ENCODE measurements at places on chromosomes 7 and 10. TPM values are rescaled to one million over a fixed set of nuclear protein-coding genes. Genes with fewer than 3 reads are reported as not detected.
A peak's percentile ranks its signal among the peaks of the same experiment; 100 is the strongest.

The HTR5A gene
- total RNA-seq: not detected

- no peak for DNase-seq
These were observed 993.1 kb downstream of the KCNMA1 start for GRCh38 chr10:76644476-76644875.

DNA sequence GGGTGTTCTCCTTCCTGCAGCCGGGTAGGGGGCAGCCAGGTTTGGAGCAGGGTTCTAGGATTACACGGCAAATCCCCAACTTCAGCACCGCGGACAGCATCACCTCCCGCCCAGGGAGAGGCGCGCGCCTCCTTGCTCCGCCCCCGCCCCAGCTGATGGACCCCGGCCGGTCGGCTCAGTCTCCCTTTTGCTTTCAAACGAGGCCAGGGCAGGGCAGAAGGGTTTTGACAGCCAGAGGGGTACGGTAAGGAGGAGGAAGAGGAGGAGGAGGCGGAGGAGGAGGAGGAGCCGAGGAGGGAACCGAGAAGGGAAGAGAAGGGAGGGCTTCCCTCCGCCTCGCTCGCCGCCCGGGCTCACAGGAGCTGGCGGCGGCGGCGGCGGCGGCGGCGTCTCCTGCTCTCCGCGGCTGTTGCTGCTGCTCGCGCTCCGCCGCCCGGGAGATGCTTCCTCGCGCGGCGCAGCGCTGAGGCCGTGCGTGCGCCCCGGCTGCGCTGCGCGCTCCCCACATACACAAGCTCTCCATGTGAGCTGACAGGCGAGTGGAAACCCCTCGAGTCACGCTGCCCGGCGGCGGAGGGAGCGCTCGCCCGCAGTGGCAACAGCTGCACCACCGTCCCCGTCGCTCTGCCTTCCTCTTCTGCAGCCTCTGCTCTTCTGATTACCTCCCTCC lies 615 bp upstream of the CNTNAP2 start:
- no peak for DNase-seq

- no peak for DNase-seq
These were observed 234.1 kb upstream of the KIAA1217 start for GRCh38 chr10:23974746-23975272.

- no peak for DNase-seq
These were observed 238.9 kb upstream of the CTBP2 start for GRCh38 chr10:125399289-125399688.

The TCERG1L gene
- not detected for total RNA-seq

The SPDYE2 gene
- total RNA-seq: not detected

The EFCAB10 gene
- not detected for total RNA-seq

The HMX2 gene
- not detected for total RNA-seq

DNA sequence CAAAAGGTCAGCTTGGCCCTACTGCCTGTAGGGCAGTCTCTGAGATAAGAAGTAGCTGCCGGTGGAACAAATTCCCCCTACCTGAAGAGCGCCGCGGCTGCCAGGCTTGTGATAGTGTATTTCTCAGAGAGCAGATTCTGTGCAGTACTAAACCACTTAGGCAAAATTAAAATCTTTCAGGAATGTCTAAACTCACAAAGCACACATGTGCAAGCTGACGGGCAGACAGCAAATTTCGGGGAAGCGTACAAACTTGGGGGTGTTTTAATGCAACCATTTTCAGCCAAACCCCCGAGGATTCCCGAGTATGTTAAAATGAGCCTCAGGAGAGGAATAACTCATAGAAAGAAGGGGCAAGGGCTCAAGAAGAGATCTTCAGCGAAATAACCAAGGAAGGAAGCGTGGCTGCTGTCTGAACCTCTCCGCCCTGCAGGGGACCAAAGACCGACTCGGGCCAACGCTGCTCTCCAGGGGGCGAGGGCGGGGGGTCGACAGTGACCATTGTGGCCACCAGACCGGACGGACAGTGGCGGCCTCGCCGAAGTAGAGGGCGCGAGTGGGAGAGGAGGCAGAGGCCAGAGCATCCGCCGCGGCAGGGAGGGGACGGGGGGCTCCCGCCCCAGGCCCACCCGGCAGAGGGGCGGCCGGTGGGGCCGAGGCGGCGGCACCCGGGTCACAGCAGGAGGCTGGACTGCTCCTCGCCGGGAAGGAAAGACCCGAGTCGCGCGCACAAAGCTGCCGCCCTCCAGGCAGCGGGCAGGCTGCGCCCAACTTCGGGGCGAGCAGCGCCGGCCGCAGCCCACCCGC lies 819 bp downstream of the HYCC1 start:
- no peak for DNase-seq

DNA sequence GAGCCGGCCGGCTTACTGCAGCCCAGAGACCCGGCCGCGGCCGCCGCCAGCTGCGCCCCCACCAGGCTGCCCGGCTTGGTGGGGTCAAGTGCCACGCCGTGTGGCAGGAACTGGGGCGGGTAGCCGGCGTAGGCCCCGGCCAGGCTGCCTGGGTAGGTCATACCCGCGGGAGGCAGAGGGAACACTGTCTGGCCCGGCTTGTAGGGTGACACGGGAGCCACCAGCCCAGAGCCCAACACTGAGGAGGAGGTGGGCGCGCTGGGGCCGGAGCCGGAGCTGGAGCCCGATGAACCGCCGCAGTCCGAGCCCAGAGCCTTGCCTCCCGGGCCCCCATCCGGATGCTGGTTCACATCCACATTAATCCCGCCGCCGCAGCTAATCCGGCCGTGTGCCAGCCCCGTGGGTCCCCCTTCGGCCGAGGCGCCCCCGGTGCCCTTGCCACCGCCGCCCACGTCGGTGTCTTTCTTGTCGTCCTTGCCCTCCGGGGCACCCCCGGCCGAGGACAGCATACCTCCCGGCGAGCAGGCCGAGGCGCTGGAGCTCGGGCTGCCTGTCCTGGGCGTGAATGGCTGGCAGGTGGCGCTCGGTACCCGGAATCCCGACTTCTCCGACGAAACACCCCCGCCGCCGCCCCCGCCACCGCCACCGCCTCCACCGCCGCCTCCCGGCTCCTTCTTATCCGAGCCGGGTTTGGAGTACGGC lies 2.0 kb downstream of the ZNF503 start:
- DNase-seq: no peak

GRCh38 chr10:131651674-131652437 lies 249.0 kb upstream of the PPP2R2D start:
- DNase-seq: peak; percentile 34

The ABCC2 gene
- 1.7 TPM for total RNA-seq

The CASP2 gene
- total RNA-seq: 24.8 TPM

The GPR22 gene
- total RNA-seq: 0.98 TPM

GRCh38 chr7:57775396-57776088 lies 325.6 kb downstream of the ZNF716 start:
- no peak for DNase-seq

DNA sequence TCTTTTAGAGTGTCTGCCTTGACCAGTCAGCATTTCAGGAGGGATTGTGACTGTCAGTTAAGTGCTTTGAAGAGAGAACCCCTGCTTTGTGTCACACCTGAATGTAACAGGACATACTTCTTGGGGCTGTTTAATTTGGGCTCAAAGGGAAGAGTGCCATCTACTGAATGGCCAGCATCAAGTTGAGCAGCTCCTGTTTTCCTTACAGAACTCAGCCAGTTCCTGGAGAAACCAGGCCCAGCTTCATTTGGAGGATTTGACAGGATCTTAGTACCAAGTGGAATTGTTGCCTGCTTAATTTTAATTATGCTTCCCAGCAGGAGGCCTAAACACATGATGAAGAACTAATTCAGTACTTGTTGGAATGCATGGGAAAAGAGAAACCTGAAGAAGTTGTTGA lies 8.3 kb downstream of the ADD3 start:
- no peak for DNase-seq

The CYP3A4 gene
- total RNA-seq: not detected

- no peak for DNase-seq
These were observed 43.2 kb upstream of the ATRNL1 start for GRCh38 chr10:115049960-115050359.

DNA sequence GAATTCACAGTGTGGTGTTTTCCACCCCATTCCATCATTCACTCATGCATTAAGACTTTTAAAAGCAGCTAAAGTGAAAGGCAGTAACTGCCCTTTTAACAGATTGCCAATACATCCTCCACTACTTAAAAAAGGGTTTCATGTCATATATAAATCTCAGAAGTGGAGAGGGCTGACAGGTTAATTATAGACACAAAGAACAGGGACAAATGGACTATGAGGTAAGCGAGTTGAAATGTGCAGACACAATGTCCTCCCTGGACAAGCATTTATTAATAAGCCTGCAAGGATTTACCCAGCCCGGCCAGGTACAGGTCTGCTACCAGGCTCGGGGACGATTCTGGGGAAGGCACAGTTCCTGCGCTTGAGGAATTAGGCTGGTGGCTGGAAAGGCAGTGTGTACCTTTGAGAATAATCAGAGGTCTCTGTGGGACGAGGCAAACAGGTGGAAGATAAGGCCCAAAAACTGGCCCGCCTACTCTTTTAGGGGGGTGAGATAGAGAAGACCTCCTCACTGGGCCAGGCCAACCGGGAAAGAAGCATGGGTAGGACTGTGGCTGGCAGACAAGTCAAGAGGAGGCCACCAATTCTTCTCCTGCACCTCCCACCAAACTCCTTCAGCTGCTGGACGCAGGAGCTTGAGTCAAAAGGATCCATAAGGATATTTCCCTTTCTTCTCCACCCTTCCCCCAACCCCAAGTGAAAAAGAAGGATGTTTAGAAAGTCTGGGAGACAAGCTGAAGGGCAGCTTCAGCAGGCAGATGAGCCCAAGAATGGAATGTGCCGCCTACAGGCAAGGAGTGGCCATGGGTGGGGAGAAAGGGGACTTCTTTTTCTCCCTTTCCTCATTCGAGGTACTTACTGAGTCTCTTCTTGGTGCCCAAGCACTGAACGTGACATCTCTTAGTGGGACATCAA lies 1.5 kb downstream of the PDLIM1 start:
- peak; percentile 87 for DNase-seq

- DNase-seq: no peak
These were observed 9.3 kb upstream of the OR6V1 start for GRCh38 chr7:143042790-143043271.

The HABP2 gene
- total RNA-seq: not detected

GRCh38 chr7:8260871-8261694 lies 884 bp downstream of the ICA1 start:
- no peak for DNase-seq

DNA sequence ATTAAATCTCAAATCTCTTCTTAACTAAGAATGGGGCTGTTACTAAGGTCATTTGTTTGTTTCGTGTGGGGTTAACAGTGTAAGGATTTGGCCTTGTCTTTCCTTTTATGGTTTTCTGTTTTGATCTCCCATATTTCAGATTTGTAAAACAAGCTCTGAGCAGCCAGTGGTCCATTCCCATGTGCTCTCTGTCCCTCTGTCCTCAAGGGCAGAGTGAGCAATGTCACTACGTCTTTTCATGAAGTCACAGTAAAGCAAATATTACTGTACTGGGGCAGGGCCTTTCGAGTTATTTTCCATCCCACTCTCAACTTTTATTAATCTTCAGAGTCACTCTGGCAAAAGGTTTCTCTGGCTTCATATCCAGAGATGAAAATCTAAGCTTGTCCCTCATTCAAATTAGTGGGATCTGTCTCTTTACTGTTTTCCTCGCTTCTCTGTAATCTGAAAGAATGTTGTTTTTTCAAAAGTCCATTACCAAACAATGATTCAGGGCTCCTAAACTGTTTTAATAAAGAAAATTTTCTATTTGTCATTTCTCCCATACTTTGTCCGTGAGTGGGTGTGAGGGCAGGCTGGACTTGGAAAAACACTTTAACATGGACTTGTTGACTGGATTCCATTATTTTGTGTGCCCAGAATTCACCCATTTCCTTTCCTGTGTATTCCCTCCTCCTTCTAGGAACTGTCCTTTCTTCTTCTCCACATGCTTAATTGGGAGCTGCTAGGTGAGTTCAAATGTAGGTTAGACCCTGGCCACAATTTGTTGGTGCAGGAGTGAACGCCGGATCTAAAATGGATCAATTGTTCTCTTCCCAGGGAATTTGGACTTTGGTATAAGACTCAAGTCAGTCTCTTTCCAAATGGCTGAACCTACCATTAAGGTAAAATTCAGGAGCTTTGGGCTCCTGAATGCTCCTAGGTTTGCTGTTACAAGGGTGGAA lies 42.1 kb upstream of the NAMPT start:
- no peak for DNase-seq

DNA sequence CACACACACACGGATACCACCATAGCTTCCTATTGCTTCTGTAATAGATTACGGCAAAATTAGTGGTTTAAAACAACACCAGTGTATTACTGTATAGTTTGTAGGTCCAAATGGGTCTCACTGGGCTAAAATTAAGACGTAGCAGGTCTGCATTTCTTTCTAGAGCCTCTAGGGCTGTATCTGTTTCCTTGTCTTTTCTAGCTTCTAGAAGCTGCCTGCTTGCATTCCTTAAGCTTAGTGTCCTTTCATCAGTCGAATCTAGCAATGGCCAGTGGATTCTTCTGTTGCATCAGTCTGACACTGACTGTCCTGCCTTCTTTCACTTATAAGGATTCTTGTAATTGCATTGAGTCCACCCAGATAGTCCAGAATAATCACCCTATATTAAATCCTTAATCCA lies 882.3 kb downstream of the PCDH15 start:
- no peak for DNase-seq

The MLXIPL gene
- 6.1 TPM for total RNA-seq

DNA sequence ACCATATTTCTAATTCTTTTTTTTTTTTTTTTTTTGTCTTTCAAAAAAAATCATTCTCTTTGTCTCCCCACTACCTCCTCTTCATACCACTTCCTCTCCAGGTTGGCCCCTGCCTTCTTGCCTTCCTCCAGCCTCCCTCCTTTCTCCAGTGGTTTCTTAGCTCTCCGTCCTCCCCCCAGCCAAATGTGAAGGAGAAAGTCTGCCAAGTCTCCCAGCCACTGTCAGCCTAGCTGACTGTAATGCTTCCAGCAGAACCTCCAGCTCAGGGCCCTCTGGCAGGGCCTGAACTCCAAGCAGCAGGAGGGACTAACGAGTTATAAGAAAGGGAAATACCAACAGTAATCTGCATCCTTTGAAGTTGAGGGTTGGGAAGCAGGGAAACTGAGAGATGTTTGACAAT lies 35.5 kb upstream of the BICC1 start:
- no peak for DNase-seq

The PTPRN2 gene
- total RNA-seq: 7.4 TPM

- DNase-seq: peak; percentile 65
These were observed 157.5 kb upstream of the PDE1C start for GRCh38 chr7:32227746-32228145.

DNA sequence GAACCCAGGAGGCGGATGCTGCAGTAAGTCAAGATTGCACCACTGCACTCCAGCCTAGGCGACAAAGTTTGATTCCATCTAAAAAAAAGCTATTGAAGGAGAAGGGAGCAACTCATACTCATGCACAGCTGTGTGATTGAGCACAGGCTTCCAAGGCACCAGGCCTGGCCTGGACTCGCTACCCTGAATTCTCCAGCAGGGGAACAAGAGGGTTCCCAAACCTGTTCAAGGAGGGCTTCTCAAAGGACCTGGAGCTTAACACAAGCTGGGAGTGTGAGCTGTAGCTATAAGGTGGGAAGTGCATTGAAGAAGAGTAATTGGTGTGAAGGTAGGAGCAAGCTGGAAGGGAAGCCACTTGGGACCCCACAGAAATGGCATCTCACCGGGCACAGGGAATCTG lies 15.1 kb upstream of the DDIT4 start:
- no peak for DNase-seq

DNA sequence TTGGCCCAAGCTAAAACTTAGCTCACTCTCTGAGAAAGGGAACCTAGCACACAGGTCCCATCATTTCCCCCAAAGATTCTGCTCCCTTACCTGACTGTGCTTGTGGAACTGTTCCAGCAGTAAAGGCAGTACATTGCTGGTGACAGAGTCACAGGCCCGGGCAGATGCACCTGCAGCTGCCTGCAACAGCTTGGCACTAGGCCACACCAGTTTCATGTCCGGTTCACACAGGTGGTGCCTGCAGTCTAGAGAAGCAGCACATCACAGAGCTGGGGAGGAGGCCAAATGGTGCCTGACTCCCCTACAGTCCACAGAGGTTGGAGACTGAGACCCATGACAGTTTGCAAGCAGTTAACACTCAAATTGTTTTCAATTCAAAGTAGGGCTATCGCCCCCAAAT lies 22.2 kb downstream of the ZDHHC16 start:
- DNase-seq: no peak
